Astrocyte of the hippocampus (primary cell): ENCODE measurements at places on chromosomes 7 and 10.

GRCh38 chr10:88270871-88271713, 312.0 kb downstream of the RNLS start:
- peak; percentile 95 for DNase-seq

DNA sequence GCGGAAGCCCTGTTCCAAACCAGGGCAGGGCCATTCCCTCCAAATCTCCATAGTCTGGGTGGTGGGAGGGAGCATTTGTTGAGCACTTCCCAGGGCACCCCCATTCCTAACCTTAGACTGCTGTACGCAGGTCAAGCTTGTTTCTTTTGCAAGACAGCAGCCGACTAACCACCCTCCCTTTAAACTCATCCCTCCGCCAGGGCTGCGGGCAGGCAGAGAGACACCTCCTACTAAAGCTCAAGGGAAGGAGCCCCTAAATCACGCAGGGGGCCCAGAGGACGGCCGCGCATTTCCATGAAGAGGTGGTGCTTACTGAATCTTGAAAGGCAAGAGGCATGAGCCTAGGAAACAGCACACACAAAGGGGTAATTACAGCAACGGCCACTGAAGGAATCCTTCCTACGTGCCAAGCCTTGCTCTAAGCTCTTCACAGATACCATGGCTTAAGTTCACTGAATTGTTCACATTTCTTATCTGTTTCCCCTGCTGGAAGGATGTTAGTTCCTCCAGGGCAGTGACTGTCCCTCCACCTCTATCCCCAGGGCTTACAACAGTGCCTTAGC, 90.0 kb downstream of the PROSER2 start:
- DNase-seq, result peak; percentile 27

DNA sequence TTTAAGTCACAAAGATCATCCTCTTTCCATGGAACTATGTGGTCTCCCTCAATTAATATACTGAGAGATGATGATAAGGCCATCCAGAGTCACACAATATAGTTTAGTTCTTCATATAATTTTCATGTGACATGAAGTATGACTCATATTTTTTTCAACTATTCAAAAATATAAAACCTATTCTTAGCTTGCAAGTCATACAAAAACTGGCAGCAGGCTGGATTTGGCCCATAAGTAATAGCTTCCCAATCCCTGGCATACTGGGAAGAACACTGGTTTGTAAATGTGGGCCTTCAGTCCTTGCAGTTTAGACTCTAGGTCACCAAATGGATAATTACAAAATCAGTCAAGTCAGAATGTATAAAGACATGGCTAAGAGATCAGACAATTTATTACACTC, 356.6 kb downstream of the PPP1R3A start:
- DNase-seq, result no peak

GRCh38 chr7:34739651-34740300, 81.8 kb downstream of the NPSR1 start:
- DNase-seq, result no peak

- peak; percentile 54 for DNase-seq
These were observed 504.3 kb downstream of the DNAJB6 start for GRCh38 chr7:157840914-157841772.

DNA sequence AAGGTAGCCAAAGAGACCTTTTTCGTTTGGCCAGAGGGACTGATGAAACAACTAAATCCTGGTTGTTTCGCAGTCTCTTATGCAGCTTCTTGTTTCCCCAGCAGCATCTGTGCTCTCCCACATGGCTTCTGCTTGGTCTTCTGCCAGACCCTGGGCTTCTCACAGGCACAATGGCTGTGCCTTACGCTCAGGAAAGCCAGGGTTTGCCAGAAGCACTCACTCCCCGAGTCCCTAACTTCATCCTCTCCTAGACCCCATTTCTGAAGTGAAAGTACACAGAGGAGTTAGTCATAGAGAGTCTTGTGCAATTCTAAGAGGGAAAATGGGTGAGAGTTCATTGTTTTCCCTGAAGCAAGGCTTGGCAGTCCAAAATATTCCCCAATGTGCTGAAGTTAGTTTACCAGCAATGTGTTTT, 121.7 kb downstream of the EVX1 start:
- peak; percentile 17 for DNase-seq

GRCh38 chr7:2158331-2159175, 74.2 kb downstream of the MAD1L1 start:
- DNase-seq, result no peak

DNA sequence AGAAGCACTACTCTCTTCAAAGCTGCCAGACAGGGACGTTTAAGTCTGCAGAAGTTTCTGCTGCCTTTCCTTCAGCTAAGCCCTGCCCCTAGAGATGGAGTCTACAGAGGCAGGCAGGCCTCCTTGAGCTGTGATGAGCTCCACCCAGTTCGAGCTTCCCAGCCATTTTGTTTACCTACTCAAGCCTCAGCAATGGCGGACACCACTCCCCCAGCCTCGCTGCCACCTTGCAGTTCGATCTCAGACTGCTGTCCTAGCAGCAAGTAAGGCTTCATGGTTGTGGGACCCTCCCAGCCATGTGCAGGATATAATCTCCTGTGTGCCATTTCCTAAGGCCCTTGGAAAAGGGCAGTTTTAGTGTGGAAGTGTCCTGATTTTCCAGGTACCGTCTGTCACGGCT, 74.3 kb downstream of the TMEM26 start:
- DNase-seq, result no peak

GRCh38 chr7:28298870-28299518, 113.3 kb upstream of the CREB5 start:
- DNase-seq, result peak; percentile 77

- no peak for DNase-seq
These were observed 45.4 kb downstream of the HSPA12A start for GRCh38 chr10:116696919-116697318.

DNA sequence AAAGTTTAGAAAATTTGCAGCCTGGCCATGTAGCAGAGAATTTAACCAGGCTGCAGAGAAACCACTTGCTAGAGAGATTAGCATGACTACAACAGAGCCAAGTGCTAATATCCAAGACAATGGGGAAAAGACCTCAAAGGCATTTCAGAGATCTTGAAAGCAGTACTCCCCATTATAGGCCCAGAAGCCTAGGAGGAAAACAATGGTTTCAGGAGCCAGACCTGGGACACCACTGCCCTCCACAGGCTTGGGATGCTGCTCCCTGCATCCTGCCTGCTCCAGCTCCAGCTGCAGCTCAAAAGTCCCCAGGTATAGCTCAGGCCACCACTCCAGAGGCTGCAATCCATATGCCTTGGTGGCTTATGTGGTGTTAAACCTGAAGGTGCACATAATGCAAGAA, 101.5 kb upstream of the TMEM72 start:
- DNase-seq, result peak; percentile 36
